ENCODE measurements at places on chromosomes 13 and 19. TPM values are rescaled to one million over a fixed set of nuclear protein-coding genes. Genes with fewer than 3 reads are reported as not detected.
A peak's percentile ranks its signal among the peaks of the same experiment; 100 is the strongest.

Gene TPTE2
- polyA plus RNA-seq: not detected

Gene ALG5
- polyA plus RNA-seq: 49.6 TPM

Gene TNNT1
- polyA plus RNA-seq: 1.4 TPM

Gene KLK4
- not detected for polyA plus RNA-seq

- DNase-seq: peak; percentile 92
These were observed 284.2 kb upstream of the DACH1 start for GRCh38 chr13:72151241-72151640.

DNA sequence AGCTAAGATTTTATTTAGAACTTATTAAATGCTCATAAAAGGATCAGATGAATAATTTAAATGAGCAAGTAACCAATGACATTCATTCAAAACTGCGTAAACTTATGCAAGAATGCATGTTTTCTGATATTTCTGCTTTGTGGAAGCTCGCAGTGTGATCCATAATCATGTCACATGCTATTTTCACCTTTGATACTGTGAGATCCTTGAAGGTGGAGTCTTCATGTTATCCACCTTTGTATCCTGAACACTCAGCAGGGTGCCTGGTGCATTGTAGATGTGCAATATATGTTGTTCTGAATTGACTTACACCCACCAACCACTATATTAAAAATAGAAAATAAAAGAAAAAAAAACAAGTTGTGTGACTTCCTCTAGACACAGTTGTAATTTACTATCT, 333.5 kb downstream of the DCT start:
- no peak for DNase-seq

DNA sequence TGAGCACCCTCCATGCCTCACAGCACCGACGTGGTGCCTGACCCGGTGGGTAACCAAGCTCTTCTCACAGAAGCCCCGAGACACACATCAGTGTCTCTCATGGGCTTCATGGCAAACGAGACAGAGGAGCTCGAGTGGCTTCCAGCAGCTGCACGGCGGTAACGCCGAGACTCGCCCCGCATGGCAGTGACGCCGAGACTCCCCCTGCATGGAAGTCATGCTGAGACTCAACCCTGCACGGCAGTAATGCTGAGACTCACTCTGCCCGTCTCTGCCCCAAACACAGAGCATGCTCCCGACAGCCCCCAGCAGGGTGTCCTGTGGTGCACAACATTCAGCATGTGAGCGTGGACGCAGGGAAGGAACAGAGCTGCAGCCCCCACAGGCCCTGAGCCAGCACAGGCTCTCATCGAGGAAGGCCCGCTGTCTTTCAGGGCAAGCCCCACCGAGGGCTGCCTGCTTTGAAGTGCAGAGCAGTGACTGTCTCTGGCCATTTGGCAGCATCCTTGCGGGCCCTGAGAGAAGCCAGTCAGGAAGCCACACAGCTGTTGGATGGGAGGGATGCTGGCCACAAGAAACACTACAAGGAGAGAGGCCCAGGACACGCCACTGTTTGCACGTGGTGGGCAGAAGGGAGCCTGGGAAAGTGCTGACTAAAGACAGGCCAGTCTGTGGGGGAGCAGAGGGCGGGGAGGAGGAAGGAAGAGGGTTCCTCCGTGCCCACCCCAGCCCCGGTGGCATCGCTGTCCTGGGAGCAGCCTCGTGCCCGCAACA, 9.5 kb downstream of the GAS6 start:
- peak; percentile 66 for DNase-seq

GRCh38 chr19:33159893-33160292, 28.0 kb downstream of the WDR88 start:
- no peak for DNase-seq

DNA sequence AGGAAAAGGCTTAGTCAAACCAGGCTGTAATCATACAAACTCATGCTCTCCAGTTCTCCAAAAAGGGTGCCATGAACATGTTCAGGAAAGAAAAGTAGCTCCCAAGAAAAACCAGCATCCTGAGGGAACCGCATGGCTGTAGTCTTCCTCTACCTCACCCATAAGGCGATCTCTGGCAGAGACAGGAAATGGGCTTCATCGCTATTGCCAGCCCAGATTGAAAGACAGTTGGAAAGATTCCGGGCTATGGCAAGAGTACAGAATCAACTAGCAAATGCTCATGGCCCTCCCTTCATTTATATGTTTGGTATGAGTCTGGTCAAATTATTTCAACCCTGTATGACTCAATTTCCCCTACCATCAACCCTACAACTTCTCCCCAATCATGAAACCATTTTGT, 140.1 kb downstream of the LHFPL6 start:
- DNase-seq: no peak

- peak; percentile 63 for DNase-seq
These were observed 27.9 kb downstream of the DGKH start for GRCh38 chr13:42076309-42076713.

GRCh38 chr13:71864986-71865873, 1.8 kb downstream of the DACH1 start:
- peak; percentile 32 for DNase-seq

- no peak for DNase-seq
These were observed 46.4 kb upstream of the ZNF536 start for GRCh38 chr19:30325676-30326392.

DNA sequence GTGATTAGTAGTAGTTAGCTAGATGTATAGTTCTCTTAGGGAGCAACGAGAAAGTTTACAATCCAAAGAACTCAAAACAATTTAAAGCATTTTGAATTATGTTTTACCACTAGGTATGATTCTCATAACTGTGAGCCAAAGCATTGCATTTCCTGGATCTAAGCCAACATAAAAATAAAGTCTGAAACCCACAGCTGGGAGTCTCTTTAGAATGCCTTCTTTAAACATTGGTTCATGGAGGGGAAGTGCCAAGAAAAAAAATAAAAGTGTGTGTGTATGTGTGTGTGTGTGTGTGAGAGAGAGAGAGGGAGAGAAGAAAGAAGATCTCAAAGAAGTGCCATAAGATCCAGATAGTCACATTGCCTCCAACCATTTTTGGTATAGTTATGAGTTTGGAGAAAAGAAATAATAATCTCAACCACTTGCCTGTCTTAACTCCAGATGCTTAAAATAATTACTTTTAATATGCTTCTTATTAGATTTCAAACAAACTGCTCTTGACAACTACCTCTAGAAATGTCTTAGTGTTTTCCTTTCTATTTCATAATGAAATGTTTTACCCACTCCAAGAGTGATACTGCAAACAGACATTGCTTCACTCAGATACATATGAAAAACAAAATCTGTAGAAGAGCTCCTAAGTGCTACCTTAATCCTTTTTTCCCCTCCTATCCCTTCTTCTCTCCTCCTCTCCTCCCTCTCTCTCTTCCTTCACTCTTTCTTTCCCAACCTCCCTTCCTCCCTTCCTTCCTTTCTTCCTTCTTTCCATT, 554.1 kb downstream of the KCTD12 start:
- peak; percentile 42 for DNase-seq

Measured in fibroblast of lung (primary cell).